ENCODE measurements at places on chromosomes 6 and 20. TPM values are rescaled to one million over a fixed set of nuclear protein-coding genes. Genes with fewer than 3 reads are reported as not detected.

- no peak for DNase-seq
- H3K4me3 ChIP-seq: no peak overlapping the region
- H3K27ac ChIP-seq: no peak overlapping the region
- H3K27me3 ChIP-seq: no peaks in the 10 kb centered on the region
Observed at GRCh38 chr6:5562277-5562676, 301.0 kb downstream of the FARS2 start.

DNA sequence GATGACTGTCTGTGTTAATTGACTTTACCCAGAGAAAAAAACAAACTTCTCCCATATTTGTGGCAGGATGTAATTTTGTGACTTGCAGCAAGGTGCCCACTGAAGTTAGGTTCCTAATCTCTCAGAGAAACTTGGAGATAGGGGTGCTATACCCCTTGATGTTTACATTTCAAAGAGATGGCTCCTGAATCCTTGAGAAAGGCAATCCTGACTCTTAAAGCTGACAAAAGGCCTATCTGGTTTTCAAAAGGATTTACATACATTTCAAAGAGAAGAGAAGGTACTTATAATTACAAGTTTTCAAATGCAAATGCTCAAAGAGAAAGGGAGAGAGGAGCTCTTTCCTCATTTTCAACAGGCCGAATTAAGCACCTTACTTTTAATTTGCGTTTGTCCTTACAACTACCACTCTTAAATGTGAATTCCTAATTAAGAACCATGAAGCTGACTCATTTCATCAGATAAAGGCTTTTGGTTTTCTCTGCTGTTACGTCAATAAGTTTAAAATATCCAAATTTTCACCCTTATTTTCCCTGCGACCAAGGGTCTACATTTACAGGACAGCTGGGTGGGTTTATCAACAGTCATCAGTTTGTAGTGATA lies 711.8 kb upstream of the MAP3K7 start:
- no peaks in the 10 kb centered on the region for H3K27me3 ChIP-seq
- H3K27ac ChIP-seq: no peak overlapping the region
- H3K36me3 ChIP-seq: no peaks in the 10 kb centered on the region

GRCh38 chr6:169960886-169961611 lies 209.6 kb downstream of the ERMARD start:
- H3K4me1 ChIP-seq: peaks cover 19% of the 10 kb centered on the region
- H3K27ac ChIP-seq: peak overlapping the region; percentile 42
- peaks cover 2% of the 10 kb centered on the region for H3K27me3 ChIP-seq
- H3K4me3 ChIP-seq: peak overlapping the region; percentile 31

DNA sequence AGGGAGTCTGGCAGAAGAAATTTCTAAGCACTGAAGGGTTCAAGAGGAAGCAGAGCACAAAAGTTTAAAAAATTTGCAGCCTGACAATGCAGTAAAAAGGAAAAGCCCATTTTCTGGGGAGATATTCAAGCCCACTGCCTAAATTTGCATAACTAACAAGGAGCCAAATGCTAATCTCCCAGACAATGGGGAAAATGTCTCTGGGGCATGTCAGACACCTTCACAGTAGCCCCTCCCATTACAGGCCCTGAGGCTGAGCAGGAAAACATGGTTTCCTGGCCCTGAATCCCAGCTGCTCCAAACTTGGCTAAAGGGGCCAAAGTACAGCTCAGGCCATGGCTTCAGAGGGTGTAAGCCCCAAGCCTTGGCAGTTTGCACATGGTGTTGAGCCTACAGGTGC lies 908.5 kb upstream of the MANEA start:
- DNase-seq: no peak
- H3K4me1 ChIP-seq: no peaks in the 10 kb centered on the region
- H3K4me3 ChIP-seq: no peak overlapping the region
- H3K27ac ChIP-seq: no peak overlapping the region

DNA sequence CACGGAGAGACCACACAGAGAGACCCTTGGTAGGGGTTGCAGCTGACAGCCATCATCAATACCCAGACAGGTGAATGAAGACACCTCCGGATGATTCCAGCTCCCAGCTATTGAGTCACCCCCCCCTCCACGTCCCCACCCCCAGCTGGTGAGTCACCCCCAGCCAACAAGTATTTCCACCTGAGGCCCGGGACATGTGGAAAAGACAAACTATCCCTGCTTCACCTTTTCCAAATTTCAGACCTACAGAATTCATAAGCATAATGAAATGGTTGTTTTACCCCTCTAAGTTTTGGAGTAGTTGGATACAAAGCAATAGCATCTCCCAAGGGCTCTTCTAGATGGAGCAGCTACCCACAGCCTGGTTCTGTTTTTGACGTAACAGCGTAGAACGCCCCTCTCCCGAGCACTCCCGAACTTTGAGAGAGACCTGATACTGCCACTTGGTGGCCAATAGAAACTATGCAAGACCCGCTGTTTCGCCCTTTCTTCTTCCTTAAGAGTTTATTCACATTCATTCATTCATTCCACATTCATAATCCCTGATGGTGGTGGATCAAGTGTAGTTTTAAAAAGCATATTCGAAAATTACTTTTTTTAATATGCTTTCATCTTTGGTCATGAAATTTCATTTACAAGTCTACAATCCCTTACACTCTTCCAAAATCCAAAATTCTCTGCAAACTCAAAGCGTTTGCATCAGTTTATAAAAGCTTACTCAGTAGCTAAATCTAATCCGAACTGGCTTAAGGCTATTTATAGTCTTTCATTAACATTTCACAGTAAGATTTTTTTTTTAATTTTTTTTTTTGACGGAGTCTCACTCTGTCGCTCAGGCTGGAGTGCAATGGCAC lies 15.1 kb upstream of the PPP1R16B start:
- peak; percentile 79 for DNase-seq
- H3K4me1 ChIP-seq: peaks cover 17% of the 10 kb centered on the region
- H3K4me3 ChIP-seq: peak overlapping the region; percentile 13
- H3K27me3 ChIP-seq: no peaks in the 10 kb centered on the region
- no peaks in the 10 kb centered on the region for H3K36me3 ChIP-seq

- H3K27ac ChIP-seq: no peak overlapping the region
- peaks cover 27% of the 10 kb centered on the region for H3K4me1 ChIP-seq
- H3K27me3 ChIP-seq: no peaks in the 10 kb centered on the region
Observed at GRCh38 chr6:142693441-142693840, 251.5 kb downstream of the HIVEP2 start.

GRCh38 chr6:114125576-114125975 lies 154.6 kb upstream of the HDAC2 start:
- H3K27me3 ChIP-seq: peaks cover 12% of the 10 kb centered on the region
- no peak overlapping the region for H3K4me3 ChIP-seq
- no peak overlapping the region for H3K27ac ChIP-seq

- H3K27ac ChIP-seq: no peak overlapping the region
- no peak overlapping the region for H3K4me3 ChIP-seq
- H3K36me3 ChIP-seq: no peaks in the 10 kb centered on the region
- DNase-seq: peak; percentile 37
- H3K27me3 ChIP-seq: no peaks in the 10 kb centered on the region
Observed at GRCh38 chr20:36881888-36882287, 6.0 kb downstream of the TLDC2 start.

DNA sequence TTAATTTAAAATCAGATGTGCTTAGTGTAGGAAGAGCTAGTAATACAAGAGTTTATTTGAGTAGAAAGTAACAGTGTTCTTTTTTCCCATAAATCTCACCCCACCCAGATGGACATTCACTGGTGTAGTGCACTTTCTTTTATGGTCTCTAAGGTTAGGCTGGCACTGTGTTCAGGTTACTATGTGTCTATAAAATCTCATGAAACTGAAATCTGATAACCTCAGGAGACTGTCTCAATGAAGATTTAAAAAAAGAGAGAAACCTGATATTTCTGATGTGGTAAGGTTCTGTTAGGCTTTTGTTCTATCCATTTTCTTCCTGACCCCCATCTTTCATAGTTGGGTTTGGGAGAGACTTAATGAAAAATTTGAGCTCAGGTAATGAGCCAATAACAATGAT lies 101.2 kb upstream of the CLVS2 start:
- no peak for DNase-seq
- H3K27ac ChIP-seq: no peak overlapping the region
- no peaks in the 10 kb centered on the region for H3K36me3 ChIP-seq
- no peaks in the 10 kb centered on the region for H3K4me1 ChIP-seq
- no peaks in the 10 kb centered on the region for H3K27me3 ChIP-seq

DNA sequence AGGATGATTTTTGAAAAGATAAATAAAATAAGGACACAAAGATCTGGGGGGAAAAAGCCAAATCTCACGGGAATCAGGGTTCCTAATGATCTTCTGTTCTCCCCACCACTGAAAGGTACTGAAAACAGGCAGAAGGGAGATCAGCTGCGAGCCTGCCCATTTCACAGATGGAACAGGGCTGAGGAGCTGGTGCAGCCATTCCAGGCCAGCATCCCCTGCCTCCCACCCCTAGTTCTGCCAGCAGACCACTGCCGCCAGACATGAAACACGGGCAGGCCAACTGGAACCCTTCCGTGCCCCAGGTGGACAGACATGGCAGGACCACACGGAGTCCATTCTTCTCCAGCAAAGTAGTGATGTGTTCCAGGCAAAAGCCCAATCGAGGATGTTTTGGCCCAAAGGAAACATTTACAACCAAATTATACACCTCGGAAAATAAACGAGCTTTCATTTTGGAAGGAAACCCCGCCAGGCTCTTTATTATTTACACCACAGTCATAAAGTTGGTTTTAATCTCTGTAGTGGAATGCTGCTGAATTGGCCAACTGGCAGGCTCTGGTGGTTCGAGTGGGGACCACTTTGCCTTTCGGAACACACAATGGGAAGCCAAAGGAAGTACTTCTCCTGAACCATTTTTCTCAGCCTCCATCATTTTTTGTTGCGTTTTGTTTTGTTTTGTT lies 28.2 kb downstream of the ISM1 start:
- no peak for DNase-seq
- peaks cover 61% of the 10 kb centered on the region for H3K4me1 ChIP-seq
- peak overlapping the region; percentile 94 for H3K27ac ChIP-seq
- H3K27me3 ChIP-seq: no peaks in the 10 kb centered on the region

GRCh38 chr6:33117811-33118277 lies 42.1 kb downstream of the HLA-DPB1 start:
- H3K36me3 ChIP-seq: no peaks in the 10 kb centered on the region
- no peak for DNase-seq
- no peak overlapping the region for H3K27ac ChIP-seq
- peaks cover 7% of the 10 kb centered on the region for H3K4me1 ChIP-seq
- H3K4me3 ChIP-seq: no peak overlapping the region

GRCh38 chr6:35168461-35168861 lies 27.3 kb upstream of the TCP11 start:
- no peak overlapping the region for H3K4me3 ChIP-seq
- H3K4me1 ChIP-seq: peaks cover 6% of the 10 kb centered on the region

- H3K4me1 ChIP-seq: peaks cover 62% of the 10 kb centered on the region
- no peak for DNase-seq
- H3K4me3 ChIP-seq: peak overlapping the region; percentile 66
- no peaks in the 10 kb centered on the region for H3K27me3 ChIP-seq
- H3K36me3 ChIP-seq: peaks cover 4% of the 10 kb centered on the region
- peak overlapping the region; percentile 89 for H3K27ac ChIP-seq
Observed at GRCh38 chr6:6587696-6588063, 840 bp upstream of the LY86 start.

DNA sequence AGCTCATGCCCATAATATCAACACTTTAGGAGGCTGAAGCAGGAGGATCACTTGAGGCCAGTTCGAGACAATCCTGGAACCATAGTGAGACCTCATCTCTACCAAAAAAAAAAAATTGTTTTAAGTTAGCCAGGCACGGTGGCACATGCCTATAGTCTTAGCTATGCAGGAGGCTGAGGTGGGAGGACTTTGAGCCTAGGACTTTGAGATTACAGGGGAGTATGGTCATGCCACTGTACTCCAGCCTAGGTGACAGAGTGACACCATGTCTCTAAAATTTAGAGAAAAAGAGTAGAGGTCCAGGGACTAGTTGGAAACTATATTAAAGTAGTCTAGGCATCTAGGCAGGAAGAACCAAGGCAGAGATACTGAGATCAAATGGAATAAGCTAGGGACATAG lies 121.6 kb downstream of the SLC16A10 start:
- no peak for DNase-seq
- H3K4me1 ChIP-seq: no peaks in the 10 kb centered on the region
- H3K27me3 ChIP-seq: no peaks in the 10 kb centered on the region

SULF2 gene
- not detected for total RNA-seq

HFE gene
- total RNA-seq: 1.4 TPM

SCUBE3 gene
- total RNA-seq: not detected

RAB44 gene
- total RNA-seq: 0.05 TPM

EDN3 gene
- total RNA-seq: not detected

WFDC2 gene
- 0.66 TPM for total RNA-seq
